Uterine smooth muscle cell (primary cell): ENCODE measurements at places on chromosomes 3 and 15. TPM values are rescaled to one million over a fixed set of nuclear protein-coding genes. Genes with fewer than 3 reads are reported as not detected.

CKMT1A gene
- not detected in 2 replicates for total RNA-seq

GOLGA6D gene
- 0.12 TPM in 1 of 2 replicates, not detected in the other for total RNA-seq

TM4SF18 gene
- 0.22 and 0.37 TPM in 2 replicates for total RNA-seq

SCN11A gene
- under 0.01 and 0.11 TPM in 2 replicates for total RNA-seq

IQCF5 gene
- not detected in 2 replicates for total RNA-seq

CKMT1B gene
- not detected in 2 replicates for total RNA-seq
